ENCODE measurements at places on chromosomes 11 and 22.

DNA sequence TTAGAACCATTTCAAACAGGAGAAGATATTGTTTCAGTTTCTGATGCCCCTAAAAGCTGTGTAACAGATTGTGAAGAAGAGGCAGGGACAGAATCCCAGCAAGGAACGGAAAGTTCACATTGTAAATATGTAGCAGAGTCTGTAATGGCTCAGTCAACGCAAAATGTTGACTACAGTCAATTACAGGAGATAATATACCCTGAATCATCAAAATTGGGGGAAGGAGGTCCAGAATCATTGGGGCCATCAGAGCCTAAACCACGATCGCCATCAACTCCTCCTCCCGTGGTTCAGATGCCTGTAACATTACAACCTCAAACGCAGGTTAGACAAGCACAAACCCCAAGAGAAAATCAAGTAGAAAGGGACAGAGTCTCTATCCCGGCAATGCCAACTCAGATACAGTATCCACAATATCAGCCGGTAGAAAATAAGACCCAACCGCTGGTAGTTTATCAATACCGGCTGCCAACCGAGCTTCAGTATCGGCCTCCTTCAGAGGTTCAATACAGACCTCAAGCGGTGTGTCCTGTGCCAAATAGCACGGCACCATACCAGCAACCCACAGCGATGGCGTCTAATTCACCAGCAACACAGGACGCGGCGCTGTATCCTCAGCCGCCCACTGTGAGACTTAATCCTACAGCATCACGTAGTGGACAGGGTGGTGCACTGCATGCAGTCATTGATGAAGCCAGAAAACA, 40.8 kb downstream of the IGLL1 start:
- peak; percentile 85 for DNase-seq

- no peak for DNase-seq
Measured at GRCh38 chr11:129929721-129930120, 34.3 kb upstream of the NFRKB start.

DNA sequence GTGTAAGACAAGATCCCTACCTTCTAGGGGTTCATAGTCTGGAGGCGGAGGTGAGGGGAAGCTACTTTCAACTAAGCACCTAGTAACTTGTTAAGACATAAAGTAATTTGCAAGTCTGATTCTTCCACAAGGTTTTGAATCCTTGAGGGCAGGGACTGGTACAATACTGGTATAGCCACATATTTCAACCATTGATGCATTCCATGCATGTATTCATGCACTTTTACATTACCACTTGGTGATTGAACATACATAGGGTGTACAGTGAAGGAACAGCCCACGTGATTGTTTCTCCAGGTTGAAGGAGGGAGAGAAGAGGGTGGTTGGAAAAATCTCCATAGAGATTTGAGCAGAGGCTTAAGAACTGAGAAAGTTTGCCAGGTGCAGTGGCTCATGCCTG, 62.0 kb upstream of the PAX6 start:
- DNase-seq: no peak

- no peak for DNase-seq
Measured at GRCh38 chr11:15625691-15626090, 511.0 kb downstream of the INSC start.

GRCh38 chr11:112166562-112166961, 610 bp upstream of the TEX12 start:
- no peak for DNase-seq

GRCh38 chr11:92601048-92601447, 368.4 kb upstream of the MTNR1B start:
- no peak for DNase-seq

- DNase-seq: no peak
Measured at GRCh38 chr11:93614173-93614722, 47.2 kb upstream of the CEP295 start.

- DNase-seq: no peak
Measured at GRCh38 chr11:113278925-113279324, 35.5 kb upstream of the TTC12 start.

- DNase-seq: no peak
Measured at GRCh38 chr11:83663988-83664387, 377.8 kb upstream of the CCDC90B start.

GRCh38 chr11:111386611-111387150, 7.6 kb upstream of the POU2AF1 start:
- DNase-seq: no peak

GRCh38 chr11:115933564-115933963, 429.3 kb upstream of the CADM1 start:
- DNase-seq: no peak

GRCh38 chr11:64007629-64008282, 21.5 kb downstream of the OTUB1 start:
- peak; percentile 50 for DNase-seq

- no peak for DNase-seq
Measured at GRCh38 chr22:21055880-21056319, 10.2 kb downstream of the LRRC74B start.

- no peak for DNase-seq
Measured at GRCh38 chr11:100991541-100991940, 138.1 kb downstream of the PGR start.

DNA sequence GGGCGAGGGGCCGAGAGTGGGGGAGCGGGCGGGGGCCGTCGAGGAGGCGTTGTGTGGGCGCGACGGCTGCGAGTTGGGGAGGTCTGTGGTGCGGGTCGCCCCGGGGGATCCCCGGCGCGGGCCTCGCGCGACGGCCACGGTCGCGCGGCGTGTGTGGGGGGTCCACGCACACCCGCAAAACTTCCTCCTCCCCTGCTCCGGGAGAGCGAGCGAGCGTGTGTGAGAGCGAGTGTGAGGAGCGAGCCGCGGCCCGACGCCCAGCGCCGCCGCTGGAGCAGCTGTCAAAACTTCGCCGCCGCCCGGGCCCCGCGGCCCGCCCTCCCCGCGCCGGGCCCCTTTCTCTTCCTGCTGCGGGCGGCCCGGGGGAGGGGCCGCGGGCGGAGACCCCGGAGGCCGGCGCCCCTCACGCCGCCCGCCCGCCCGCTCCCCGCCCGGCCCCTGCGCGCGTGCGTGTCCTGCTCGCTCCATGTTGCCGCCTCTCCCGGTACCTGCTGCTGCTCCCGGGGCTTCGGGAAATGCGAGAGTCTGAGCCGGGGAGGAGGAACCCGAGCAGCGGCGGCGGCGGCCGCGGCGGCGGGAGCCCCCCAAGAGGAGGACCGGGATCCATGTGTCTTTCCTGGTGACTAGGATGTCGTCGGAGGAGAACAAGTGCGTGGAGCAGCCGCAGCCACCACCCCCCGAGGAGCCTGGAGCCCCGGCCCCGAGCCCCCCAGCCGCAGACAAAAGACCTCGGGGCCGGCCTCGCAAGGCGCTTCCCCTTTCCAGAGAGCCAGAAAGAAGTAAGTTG, 9.0 kb upstream of the CCT8L2 start:
- peak; percentile 32 for DNase-seq

GRCh38 chr11:79508461-79508860, 67.6 kb upstream of the TENM4 start:
- DNase-seq: peak; percentile 29

DNA sequence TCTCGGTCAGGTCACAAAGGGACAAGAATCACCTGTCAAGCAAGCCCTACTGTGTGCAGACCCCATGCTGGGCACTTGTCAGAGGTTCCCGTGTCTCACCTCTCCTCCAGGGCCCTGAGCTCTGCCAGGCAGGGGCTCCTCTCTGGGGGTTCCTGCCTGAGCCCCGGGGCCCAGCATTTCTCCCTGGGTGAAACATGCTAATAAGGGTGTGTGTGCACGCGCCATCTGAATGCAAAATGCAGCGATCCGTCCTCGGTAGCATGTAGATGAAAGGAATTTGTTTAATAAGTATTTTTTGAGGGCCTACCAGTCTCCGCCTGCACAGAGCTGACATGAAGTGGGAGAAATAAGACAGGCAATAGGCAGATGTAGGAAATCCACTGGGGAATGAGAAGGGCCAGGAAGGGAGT, 5.8 kb downstream of the ELFN2 start:
- no peak for DNase-seq

DNA sequence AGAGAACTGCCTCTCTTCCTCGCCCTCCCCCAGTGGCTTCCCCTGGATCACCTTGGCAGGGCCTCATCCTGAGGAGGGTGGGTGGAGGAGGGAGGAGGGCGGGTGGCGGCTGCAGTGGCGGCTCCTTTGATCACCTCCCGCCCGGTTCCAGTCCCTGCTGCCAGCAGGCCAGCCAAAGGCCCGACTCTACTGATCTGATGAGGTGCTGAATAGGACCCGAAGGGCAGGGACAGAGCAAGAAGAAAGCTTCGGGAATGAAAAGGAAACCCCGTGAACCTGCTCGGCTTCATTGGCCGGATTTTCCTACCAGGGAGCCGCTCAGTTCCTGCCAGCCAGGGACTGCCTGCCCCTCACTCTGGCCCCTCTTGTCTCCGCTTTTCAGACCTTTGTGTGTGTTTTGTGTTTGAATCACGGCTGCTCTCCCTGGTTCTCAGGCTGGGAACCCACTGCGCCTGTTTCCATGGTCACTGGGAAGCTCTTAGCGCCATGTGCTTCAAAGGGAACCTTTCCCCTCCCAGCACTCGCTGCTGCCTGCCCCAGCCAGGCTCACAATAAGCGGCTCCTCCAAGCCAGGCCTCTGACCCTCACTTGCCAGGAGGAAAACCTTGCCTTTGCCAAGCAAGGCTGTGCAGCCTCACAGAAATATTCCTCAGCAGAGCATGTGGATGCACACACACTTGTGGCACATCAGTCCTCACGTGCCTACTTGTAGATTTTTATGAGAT, 56.8 kb downstream of the C22orf31 start:
- DNase-seq: peak; percentile 66

DNA sequence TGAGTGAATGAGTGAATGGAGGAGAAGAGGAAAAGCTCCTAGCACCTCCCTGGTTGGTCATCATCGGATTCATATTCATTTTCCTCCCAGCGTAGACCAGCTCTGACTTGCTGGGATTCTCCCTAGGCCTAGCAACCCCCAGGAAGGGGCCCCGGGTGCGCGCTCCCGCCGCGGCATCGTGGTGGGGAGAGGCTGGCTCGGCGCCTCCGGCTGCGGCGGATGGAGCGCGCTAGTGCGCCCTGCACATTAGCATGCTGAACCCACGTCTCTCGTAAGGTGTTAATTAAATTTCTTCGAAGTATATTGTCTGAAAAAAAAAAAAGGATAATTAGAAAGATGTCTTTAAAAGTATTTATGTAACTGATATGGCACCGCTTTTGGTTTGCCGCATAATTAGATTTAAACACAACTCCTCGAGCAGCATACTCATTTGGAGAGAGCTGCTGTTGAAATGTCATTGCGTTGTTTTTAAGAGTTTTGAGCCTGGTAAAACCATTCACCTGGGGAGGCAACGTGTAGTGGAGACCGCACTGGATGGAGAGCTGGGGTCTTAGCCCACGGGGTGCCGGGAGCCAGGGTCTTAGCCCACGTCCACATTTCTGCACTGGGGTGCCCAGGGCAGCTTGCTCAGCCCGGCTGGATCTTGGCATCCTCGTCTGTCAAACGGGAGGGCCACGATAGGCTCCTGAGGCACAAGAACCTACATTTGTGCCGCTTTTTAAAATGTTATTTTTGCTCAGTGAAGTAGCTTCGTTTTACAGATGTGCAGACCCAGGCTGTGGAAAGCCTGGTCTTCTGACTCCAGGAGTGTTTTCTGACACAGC, 21.8 kb downstream of the MPPED1 start:
- no peak for DNase-seq

DNA sequence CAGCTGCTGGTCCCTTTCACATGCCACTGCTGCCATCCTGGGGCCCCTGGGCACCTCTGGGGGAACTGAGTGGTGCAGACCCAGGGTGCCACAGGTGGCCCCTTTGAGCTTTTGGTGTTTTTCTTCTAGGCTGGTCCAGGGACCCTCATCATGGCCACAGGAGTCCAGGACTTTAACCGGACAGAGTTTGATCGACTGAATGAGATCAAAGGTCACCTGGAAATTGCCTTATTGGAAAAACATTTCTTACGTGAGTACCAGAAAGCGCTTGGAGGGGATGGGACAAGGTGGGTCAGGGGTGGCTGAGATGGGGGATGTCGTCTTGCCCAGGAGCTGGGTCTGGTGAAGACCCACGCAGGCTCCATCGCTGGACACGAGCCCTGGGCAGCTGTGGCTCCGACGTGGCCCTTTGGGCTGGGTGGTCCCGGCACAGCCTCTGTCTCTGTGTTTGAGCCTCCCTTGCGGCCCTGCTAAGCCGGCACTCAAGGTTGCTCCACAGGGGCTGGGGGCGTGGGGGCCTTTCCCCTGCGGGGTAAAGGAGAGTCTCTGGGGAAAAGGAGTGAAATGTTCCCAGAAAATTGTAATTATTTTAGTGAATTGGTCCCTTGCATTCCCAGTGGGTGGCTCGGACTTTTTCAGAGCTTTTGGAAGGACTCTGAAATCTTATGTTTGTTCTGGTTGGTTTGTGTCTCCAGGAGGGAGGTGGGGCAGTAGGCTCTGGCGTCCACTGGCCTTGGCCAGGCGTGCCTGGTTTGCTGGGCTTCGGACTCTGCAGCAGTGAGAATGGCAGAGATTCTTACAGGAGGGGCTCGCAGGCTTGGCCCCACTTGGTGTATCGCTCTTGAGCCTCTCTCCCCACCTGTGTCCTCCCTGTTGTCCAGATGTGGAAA, 17.8 kb downstream of the GRAMD4 start:
- no peak for DNase-seq

DNA sequence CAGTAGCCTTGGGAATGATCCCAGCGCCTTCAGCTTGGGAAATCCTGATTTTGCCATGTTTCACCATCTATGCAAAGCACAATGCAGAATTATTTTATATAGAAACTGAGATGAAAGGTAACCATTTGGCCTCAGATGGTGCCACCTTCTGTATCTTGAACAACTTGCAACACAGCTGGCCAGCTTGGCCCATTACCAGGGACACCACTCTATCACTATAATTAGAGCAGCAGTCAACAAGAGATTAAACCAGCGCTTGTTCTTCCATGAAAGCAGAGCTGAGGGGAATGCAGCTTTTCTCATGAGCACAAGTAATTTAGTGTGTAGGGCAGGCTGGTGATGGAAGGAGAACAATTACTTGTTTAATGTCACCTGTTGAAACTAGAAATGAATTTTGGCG, 6.7 kb upstream of the ZDHHC13 start:
- peak; percentile 24 for DNase-seq

DNA sequence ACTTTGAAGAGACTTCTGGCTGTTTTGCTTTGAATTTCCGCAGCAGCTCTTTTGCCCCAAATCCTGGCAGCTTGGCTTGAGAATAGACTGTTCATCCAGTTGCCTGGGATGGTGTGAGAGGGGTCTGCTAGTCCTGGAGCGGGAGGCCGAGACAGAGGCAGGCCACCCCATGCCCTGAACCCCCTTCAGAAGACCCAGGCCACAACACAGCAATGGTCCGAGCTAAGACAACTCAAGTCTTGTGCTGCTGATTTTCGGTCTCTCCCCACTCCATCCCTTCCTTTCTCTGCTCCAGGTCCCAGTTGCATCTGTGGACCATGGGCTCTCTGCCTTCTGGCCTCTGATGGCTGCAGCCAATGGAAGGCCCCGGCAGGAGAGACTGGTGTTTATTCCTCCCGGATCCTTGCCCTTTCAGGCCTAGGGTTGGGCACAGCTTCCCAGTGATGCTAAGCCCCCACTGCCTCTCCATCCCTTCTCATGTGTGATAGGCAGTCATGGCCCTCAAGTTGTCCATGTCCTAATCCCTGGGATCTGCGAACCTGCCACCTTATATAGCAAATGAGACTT, 31.9 kb upstream of the TP53I11 start:
- no peak for DNase-seq

All from globus pallidus (tissue), 1 donor.